Lower leg skin (tissue), 4 donors: ENCODE measurements at places on chromosomes 11 and 22. TPM values are rescaled to one million over a fixed set of nuclear protein-coding genes. Genes with fewer than 3 reads are reported as not detected.

- no peak for DNase-seq
These were observed 84.4 kb downstream of the GALNT18 start for GRCh38 chr11:11537372-11537771.

Gene JAML
- 0.42 TPM for total RNA-seq

Gene AKIP1
- total RNA-seq, result 12.9 TPM

Gene OR5P2
- 2.5 TPM for total RNA-seq

DNA sequence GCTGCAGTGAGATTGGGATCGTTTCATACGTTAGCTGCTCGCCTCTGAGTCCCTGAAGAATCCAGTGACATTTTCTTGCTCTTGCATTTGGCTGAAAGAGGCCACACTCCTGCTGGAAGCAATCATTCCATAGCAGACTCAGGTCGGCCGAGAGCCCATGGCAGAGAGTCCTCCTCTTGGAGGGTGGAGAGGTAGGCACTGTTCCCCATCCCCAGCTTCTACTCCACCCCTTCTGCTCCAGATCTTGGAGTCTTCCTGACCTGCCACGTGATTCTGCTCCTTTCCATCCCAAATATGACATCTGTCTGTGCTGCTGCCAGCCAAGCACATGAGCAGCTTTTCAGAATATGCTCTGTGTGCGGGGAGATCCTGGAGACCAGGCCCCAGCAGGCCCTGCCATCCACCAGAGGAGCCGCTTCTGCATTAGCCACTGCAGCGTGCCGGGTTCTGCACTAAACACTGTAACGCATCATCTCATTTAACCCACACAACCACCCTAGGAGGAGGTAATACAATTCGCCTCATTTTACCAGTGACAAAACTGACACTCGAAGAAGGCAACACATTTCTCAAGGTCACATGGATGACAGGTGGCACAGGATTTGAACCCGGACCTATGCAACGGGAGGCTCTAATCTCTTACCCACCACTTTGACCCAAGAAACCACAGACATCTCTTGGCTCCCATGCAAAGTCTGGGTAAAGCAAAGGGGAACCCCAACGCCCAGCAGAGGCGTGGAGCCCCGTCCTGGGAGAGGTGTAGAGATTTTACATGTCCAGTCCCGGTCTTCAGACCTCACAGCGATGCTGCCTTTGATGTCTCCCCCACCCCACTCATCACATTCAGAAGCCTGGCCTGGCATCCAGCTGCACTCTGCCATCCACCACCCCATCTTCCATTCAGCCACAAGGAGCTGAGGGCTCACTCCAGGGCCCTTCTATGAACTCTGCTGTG, 78.8 kb downstream of the FEZ1 start:
- no peak for DNase-seq

Gene LRRC55
- total RNA-seq, result not detected

DNA sequence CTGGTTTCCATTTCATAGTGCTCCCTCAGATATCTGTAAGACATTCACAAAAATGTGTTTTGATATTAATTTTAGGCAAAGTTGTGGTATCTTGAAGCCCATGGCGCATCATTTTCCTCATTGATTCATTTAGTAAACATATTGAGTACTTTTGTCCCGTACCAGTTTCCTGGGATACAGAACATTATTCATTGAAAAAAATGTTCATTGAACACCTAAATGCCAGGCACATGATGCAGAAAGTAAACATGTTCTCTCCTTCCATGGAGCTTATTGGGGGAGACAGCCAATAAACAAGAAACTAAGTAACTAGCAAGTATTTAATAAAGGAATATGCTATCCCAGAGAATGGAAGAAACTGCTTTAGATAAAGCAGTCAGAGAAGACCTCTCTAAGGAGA, 195.0 kb downstream of the UVRAG start:
- no peak for DNase-seq

- DNase-seq, result no peak
These were observed 521.0 kb downstream of the ETS1 start for GRCh38 chr11:128066399-128066798.

Gene OR2AG1
- total RNA-seq, result not detected

DNA sequence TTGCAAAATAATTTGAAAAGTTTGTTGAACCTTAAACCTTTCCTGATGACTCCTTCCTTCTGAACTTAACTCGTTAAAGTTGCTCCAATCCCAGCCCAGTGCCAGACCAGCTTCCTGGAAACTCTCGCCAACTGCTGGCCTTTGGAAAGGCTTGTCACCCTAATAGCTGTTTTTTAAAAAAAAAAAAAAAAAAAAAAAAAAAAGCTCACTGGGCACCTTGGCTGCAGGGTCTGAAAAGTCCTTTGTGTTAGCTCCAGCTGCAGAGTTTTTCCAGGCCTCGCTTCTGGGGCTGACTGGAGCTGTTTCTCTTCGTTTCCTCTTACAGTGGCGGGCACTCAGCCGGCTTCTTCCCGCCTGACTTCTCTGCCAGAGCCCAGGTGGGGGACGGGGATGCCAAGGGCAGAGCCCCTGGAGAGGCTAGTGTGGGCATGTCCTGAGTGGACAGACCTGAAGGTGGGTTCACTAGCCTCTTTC, 25.1 kb downstream of the KCNQ1OT1 start:
- DNase-seq, result peak; percentile 73

DNA sequence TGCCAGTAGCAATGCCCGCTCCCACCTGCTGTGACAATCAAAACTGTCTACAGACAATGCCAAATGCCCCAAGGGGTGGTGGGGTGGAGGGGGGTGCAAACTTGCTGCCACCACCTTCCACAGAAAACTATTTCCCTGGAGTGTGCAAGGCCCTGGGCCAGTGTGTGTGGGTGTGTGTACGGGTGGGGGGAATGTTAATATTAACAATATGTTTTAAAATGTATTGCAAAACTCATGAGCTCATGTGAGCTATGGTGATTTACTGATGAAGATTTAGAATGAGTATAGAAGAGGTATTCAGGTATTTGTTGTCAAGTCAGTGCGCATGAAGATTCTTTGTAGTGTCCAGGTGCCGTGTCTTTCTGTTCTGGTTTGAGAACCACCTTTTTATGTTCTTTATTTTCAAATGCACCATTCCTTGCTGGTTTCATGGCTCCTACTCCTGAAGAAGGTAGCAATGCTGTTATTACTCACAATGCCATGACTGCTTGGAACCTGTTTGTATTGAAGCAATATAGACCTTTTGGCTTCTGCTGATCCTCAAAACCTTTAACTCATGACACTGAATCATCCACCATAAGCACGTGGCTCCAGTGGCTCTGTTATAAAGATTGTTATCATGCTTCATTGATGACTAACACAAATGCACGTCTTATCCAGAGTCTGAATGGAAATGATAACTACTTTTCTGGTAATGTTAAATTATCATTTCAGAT, 29.9 kb upstream of the AQP11 start:
- DNase-seq, result no peak

- DNase-seq, result no peak
These were observed 18.4 kb downstream of the MTMR3 start for GRCh38 chr22:29901354-29901753.

GRCh38 chr11:1207401-1208143, 15.3 kb upstream of the MUC5B start:
- peak; percentile 83 for DNase-seq

GRCh38 chr11:72471005-72471898, 36.9 kb upstream of the CLPB start:
- peak; percentile 85 for DNase-seq

Gene DCHS1
- total RNA-seq, result 6.5 TPM

DNA sequence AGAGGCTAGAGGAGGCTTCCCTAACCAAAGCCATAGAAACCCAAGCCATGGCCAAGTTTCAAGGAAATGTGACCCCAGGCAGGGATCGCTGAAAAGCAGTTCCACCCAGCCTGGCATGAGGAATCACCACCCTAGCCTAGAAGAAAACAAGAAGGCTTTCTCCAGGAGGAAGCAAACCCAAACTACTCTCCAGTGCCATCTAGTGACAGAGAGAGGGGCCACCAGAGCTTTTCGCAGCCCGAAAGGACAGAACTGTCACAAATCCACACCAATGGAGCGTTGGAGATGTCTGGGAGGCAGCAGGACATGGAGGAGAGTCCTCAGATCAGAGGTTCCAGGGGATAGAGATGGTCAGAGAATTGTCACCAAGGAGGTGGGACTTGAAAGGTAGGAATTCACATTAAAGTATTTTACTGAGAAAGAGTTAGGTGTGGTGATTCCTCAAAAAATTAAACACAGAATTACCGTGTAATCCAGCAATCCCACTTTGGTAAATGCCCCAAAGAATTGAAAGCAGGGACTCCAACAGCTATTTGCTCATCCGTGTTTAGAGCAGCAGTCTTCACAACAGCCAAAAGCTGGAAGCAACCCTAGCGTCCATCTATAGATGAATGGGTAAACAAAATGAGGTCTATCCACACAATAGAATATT, 67.3 kb upstream of the NUP50 start:
- DNase-seq, result no peak
